BJ (cell line): ENCODE measurements at places on chromosomes 6 and 20.

- no peak for DNase-seq
Observed at GRCh38 chr6:6676910-6677441, 88.5 kb downstream of the LY86 start.

- DNase-seq: no peak
Observed at GRCh38 chr6:37130704-37131103, 39.2 kb upstream of the PIM1 start.

DNA sequence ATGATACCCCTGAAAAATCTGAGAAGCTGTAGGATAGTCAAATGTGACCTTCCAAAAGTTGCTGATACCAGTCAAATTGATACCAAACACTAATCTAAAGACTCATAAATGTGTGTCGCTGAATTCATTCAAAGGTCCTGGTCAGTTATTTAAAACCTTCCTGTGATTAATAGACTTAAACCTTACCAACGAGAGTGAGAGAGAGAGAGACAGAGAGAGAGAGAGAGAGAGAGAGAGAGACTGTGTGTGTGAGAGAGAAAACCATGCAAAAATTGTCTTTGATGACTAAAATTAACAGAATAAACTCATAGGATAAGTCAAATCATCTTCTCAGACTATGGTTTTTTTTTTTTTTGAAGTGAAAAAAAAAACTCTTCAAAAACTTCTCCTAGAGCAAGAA is 370.9 kb upstream of the HS3ST5 start:
- no peak for DNase-seq

- no peak for DNase-seq
Observed at GRCh38 chr20:40606237-40606636, 82.8 kb downstream of the MAFB start.

GRCh38 chr6:69145062-69145461 is 510.0 kb downstream of the ADGRB3 start:
- DNase-seq: no peak

GRCh38 chr6:53294095-53294494 is 54.7 kb downstream of the ELOVL5 start:
- no peak for DNase-seq

GRCh38 chr6:147117011-147117410 is 87.2 kb upstream of the STXBP5 start:
- no peak for DNase-seq

DNA sequence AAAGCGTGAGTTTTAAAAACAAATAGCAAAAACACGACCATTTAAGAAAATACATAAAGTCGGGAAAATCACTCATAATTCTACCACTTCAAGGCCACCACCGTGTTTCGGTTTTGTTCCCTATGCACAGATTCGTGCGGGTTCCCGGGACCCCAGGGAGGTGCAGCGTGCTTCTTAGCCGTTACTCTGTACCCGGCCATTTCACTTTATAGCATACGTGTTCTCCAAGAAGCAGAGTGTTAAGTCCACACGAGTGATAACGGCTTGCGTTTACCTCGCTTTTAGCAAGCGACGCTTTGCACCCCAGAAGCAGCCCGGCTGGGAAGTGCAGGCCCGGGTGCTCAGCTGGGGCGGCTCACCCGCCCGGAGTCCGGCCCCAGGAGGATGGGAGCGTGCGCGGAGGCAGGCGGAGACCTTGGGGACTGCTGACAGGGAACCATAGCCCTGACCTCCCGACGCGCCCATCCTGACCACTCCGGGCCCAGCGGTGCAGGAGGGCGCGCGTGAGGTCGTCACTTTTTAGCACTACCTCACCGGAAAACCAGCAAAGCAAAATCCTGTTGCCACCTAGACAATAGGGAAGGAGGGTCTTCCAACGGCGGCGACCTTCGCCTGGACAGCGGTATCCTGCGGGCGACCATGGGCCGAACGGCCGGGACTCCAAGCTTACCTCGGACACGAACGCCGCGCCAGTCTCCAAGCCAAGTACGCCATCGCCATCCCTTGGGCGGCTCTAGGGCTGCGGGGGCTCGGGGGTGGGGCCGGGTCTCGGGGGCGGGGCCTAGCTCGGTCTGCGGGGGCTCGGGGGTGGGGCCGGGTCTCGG is at the start of gene ECI2:
Gene ECI2, minus strand, starts transcription at position 735 of the 824 bp plus-strand sequence. Its CDS starts 15 bp downstream, at position 720.
- no peak for DNase-seq

GRCh38 chr6:68013780-68014515 is 621.1 kb upstream of the ADGRB3 start:
- no peak for DNase-seq

DNA sequence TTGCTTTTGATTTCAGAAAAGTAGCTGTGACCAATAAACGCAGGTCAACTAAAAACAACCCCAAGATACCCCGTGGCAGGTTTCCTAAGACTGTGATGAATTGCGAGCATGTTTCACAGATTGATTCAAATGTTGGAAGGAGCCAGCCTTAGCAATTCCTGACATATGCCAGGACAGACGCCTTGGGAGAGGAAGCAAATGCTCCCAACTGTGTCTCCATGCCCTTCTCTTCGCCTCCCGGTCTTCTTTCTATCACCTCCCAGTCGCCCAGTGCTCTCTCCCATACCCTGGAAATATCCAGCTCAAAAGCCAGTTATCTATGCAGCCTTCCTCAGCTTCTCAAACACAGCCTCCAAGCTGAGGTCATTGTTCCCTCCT is 32.0 kb downstream of the KIAA0319 start:
- DNase-seq: no peak
